ENCODE measurements at places on chromosomes 13 and 19. TPM values are rescaled to one million over a fixed set of nuclear protein-coding genes. Genes with fewer than 3 reads are reported as not detected.

CDC42EP5 gene
- total RNA-seq, result 41.2 TPM

TSHZ3 gene
- total RNA-seq, result 9.3 TPM

SHC2 gene
- total RNA-seq, result 17.2 TPM

CGB8 gene
- total RNA-seq, result not detected

ZNF100 gene
- 6.6 TPM for total RNA-seq

STK11 gene
- total RNA-seq, result 70.0 TPM

SYCN gene
- total RNA-seq, result not detected

ATP1A3 gene
- total RNA-seq, result 0.14 TPM

RNF225 gene
- total RNA-seq, result not detected

C13orf42 gene
- not detected for total RNA-seq

RGL3 gene
- 47.4 TPM for total RNA-seq

DLL3 gene
- total RNA-seq, result not detected

GRCh38 chr19:40707615-40708014 lies 9.1 kb downstream of the COQ8B start:
- no peaks in the 10 kb centered on the region for H3K4me1 ChIP-seq
- H3K4me3 ChIP-seq, result no peak overlapping the region
- H3K27me3 ChIP-seq, result no peaks in the 10 kb centered on the region
- no peak overlapping the region for H3K27ac ChIP-seq
- DNase-seq, result no peak

- H3K4me1 ChIP-seq, result no peaks in the 10 kb centered on the region
- H3K27ac ChIP-seq, result no peak overlapping the region
- H3K36me3 ChIP-seq, result peaks cover 17% of the 10 kb centered on the region
Observed at GRCh38 chr19:55304279-55304978, 20.6 kb downstream of the BRSK1 start.

- no peaks in the 10 kb centered on the region for H3K4me1 ChIP-seq
- no peaks in the 10 kb centered on the region for H3K27me3 ChIP-seq
Observed at GRCh38 chr19:27660428-27660827, 1552.5 kb downstream of the UQCRFS1 start.

- no peak overlapping the region for H3K4me3 ChIP-seq
- no peak for DNase-seq
- H3K4me1 ChIP-seq, result no peaks in the 10 kb centered on the region
- H3K27me3 ChIP-seq, result no peaks in the 10 kb centered on the region
- no peaks in the 10 kb centered on the region for H3K36me3 ChIP-seq
- no peak overlapping the region for H3K27ac ChIP-seq
Observed at GRCh38 chr13:106331116-106331515, 204.3 kb downstream of the EFNB2 start.

- DNase-seq, result no peak
- no peak overlapping the region for H3K27ac ChIP-seq
- no peaks in the 10 kb centered on the region for H3K36me3 ChIP-seq
- H3K27me3 ChIP-seq, result no peaks in the 10 kb centered on the region
- no peak overlapping the region for H3K4me3 ChIP-seq
Observed at GRCh38 chr13:21625366-21625765, 21.4 kb upstream of the MICU2 start.

DNA sequence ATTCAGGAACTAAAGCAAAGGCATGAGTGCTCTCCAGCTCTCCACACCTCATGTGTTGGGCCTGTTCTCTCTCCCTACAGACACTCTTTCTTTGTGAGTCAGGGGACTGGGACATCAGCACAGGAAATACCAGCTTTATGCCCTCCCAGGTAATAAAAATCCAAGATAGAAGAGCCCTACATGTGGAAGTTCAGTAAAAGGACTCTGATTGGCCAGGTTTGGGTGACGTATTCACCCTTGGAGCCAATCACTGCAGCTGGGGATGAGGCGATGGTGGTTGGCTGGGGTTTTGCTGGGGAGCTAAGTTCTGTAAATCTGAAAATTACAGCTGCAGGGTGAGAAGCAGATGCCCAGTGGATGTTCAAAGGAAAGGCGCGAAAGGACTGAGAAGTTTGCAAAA lies 32.5 kb downstream of the CCDC70 start:
- no peaks in the 10 kb centered on the region for H3K27me3 ChIP-seq
- H3K4me1 ChIP-seq, result no peaks in the 10 kb centered on the region
- no peak overlapping the region for H3K4me3 ChIP-seq
- no peak overlapping the region for H3K27ac ChIP-seq

GRCh38 chr19:33831825-33832224 lies 35.2 kb downstream of the KCTD15 start:
- no peaks in the 10 kb centered on the region for H3K27me3 ChIP-seq
- no peak overlapping the region for H3K27ac ChIP-seq
- H3K4me3 ChIP-seq, result no peak overlapping the region
- DNase-seq, result no peak

GRCh38 chr13:37395544-37395943 lies 203.0 kb downstream of the POSTN start:
- H3K27ac ChIP-seq, result no peak overlapping the region
- no peak overlapping the region for H3K4me3 ChIP-seq
- H3K27me3 ChIP-seq, result no peaks in the 10 kb centered on the region
- no peak for DNase-seq
- H3K4me1 ChIP-seq, result no peaks in the 10 kb centered on the region

DNA sequence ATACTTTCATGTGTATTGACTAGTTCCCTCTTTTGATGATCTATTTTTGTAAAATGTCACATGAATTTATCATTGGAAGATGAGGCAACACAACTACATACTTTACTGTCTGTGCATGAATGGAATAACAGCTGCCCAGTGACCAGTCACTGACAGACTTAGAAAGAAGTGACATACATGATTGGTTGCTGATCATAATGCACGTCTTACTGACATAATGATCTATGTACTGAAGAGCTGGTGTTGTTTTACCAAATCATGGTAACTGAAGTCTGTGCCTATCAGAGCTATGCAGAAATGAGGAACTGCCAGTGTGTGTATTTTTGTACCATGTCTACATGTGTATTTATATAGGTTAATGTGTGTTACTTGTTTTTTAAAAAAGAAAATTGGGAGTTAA lies 26.5 kb downstream of the GPR18 start:
- no peaks in the 10 kb centered on the region for H3K36me3 ChIP-seq
- DNase-seq, result no peak
- no peak overlapping the region for H3K27ac ChIP-seq
- H3K4me1 ChIP-seq, result peaks cover 12% of the 10 kb centered on the region
- H3K4me3 ChIP-seq, result no peak overlapping the region

- no peak overlapping the region for H3K27ac ChIP-seq
- no peaks in the 10 kb centered on the region for H3K27me3 ChIP-seq
- no peaks in the 10 kb centered on the region for H3K4me1 ChIP-seq
- no peaks in the 10 kb centered on the region for H3K36me3 ChIP-seq
- DNase-seq, result no peak
Observed at GRCh38 chr13:31248361-31248760, 48.6 kb downstream of the B3GLCT start.

- no peak overlapping the region for H3K4me3 ChIP-seq
- no peak overlapping the region for H3K27ac ChIP-seq
- H3K36me3 ChIP-seq, result no peaks in the 10 kb centered on the region
- peaks cover 15% of the 10 kb centered on the region for H3K4me1 ChIP-seq
- no peak for DNase-seq
- no peaks in the 10 kb centered on the region for H3K27me3 ChIP-seq
Observed at GRCh38 chr13:37645181-37645740, 46.7 kb upstream of the POSTN start.

DNA sequence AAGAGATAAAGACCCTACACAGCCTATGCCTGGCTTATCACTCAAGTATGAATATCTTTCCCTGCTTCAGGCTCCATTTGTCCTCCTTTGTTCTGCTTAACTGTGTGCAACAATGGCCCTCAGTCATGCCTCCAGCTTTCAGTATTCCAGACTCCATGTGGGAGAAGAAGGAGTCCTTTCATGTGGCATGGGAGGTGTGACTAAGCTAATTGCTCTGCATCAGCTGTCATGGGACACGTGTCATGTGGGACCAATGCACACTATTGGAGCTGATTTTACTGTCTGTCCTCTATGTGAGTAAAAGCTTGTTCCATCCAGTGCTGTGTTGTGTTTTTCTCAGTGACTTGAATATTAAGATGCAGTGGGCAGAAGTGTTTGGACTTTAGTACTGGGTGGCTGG lies 1198.3 kb downstream of the OLFM4 start:
- no peaks in the 10 kb centered on the region for H3K27me3 ChIP-seq
- DNase-seq, result no peak
- H3K36me3 ChIP-seq, result no peaks in the 10 kb centered on the region
- no peaks in the 10 kb centered on the region for H3K4me1 ChIP-seq

GRCh38 chr13:110017379-110017778 lies 231.0 kb upstream of the IRS2 start:
- no peaks in the 10 kb centered on the region for H3K27me3 ChIP-seq
- H3K4me1 ChIP-seq, result no peaks in the 10 kb centered on the region
- H3K27ac ChIP-seq, result no peak overlapping the region
- no peak for DNase-seq
- no peak overlapping the region for H3K4me3 ChIP-seq
- H3K36me3 ChIP-seq, result no peaks in the 10 kb centered on the region

DNA sequence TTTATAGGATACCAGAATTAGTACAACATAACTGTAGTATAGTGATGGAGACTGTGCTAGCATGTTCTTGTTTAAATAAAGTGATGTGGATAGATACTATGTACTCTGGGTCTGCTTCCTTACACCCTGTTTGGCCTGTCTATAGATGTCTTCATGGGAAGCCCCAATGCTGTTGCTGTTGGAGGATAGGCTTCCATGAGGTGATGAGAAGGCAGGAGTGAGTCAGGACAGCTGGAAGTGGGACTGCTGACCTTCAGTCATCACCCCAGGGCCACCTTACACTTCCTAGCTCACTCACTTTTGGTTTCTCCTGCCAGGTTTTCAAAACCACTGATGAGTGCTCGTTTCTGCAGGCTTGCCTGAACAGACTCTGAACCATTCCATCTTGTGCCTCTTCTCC lies 4.2 kb downstream of the KCTD4 start:
- no peaks in the 10 kb centered on the region for H3K27me3 ChIP-seq
- no peak overlapping the region for H3K27ac ChIP-seq

GRCh38 chr13:108618233-108618632 lies 11.2 kb upstream of the MYO16 start:
- no peaks in the 10 kb centered on the region for H3K27me3 ChIP-seq
- no peak overlapping the region for H3K27ac ChIP-seq
- no peaks in the 10 kb centered on the region for H3K36me3 ChIP-seq
- no peaks in the 10 kb centered on the region for H3K4me1 ChIP-seq
- DNase-seq, result no peak
- H3K4me3 ChIP-seq, result no peak overlapping the region

GRCh38 chr13:109151255-109151654 lies 521.8 kb downstream of the MYO16 start:
- peaks cover 14% of the 10 kb centered on the region for H3K4me1 ChIP-seq
- no peak overlapping the region for H3K27ac ChIP-seq
- H3K27me3 ChIP-seq, result no peaks in the 10 kb centered on the region

- no peak overlapping the region for H3K27ac ChIP-seq
- no peak for DNase-seq
- H3K27me3 ChIP-seq, result no peaks in the 10 kb centered on the region
- H3K36me3 ChIP-seq, result no peaks in the 10 kb centered on the region
Observed at GRCh38 chr13:39362652-39363381, 240.2 kb downstream of the LHFPL6 start.

- H3K36me3 ChIP-seq, result peaks cover 15% of the 10 kb centered on the region
- no peak for DNase-seq
- H3K27me3 ChIP-seq, result no peaks in the 10 kb centered on the region
- H3K4me3 ChIP-seq, result peak overlapping the region; percentile 69
- peaks cover 10% of the 10 kb centered on the region for H3K4me1 ChIP-seq
Observed at GRCh38 chr19:40811478-40812341, 12.7 kb downstream of the EGLN2 start.

DNA sequence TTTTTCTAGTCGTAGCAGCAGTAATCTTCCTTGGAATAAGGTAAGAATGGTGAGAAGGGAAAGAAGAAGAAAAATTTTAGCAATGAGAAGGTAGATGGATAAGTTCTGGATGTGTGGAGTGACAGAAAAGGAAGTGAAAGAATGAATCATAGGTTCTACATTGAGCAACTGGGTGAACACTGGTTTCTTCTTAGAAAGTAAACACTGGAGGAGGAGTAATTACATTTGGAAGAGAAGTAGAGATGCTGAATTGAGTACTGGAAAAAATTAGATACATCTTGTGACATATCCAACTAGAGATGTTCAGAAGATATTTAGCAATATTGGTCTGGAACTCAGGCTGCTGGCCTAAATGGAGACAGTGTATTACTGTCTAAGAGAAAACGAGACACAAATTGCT lies 148.5 kb downstream of the GPC5 start:
- no peak overlapping the region for H3K27ac ChIP-seq
- no peak for DNase-seq
- H3K4me3 ChIP-seq, result no peak overlapping the region
- H3K27me3 ChIP-seq, result no peaks in the 10 kb centered on the region
- no peaks in the 10 kb centered on the region for H3K4me1 ChIP-seq
- H3K36me3 ChIP-seq, result no peaks in the 10 kb centered on the region

- peak overlapping the region; percentile 62 for H3K27ac ChIP-seq
- H3K36me3 ChIP-seq, result no peaks in the 10 kb centered on the region
- DNase-seq, result no peak
- no peaks in the 10 kb centered on the region for H3K27me3 ChIP-seq
Observed at GRCh38 chr13:39394796-39395678, 208.0 kb downstream of the LHFPL6 start.

DNA sequence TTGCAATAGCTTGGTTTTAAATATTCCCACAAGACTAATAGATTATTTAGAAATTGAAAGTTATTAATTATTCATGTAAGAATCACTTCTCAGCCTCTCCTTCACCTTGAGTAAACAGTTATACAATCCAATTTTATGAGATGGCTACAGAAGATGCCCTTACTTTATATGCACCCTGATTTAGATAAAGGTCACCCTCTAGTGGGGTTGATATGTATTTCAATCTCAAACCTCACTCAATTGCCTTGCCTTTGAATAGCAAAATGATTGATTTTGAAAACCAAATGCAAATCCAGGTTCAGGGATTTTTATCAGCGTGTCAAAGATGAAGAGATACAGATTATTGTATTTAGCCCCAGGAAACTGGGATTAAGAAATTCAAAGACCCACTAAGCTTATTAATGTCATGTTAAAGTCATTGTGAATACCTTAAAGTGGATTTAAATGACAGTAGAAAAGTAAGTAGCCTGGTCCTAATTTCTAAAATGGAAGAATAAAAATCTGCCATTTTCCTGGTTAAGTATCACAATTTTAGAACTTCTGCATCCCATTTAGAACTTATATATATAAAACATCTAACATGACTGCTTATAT lies 305.1 kb downstream of the ITGBL1 start:
- H3K27me3 ChIP-seq, result no peaks in the 10 kb centered on the region
- no peak for DNase-seq
- no peak overlapping the region for H3K27ac ChIP-seq
- no peaks in the 10 kb centered on the region for H3K4me1 ChIP-seq
- H3K4me3 ChIP-seq, result no peak overlapping the region
- H3K36me3 ChIP-seq, result no peaks in the 10 kb centered on the region

GRCh38 chr19:51333836-51334460 lies 8.0 kb downstream of the VSIG10L start:
- no peaks in the 10 kb centered on the region for H3K36me3 ChIP-seq
- peaks cover under 1% of the 10 kb centered on the region for H3K4me1 ChIP-seq
- H3K27ac ChIP-seq, result no peak overlapping the region
- no peaks in the 10 kb centered on the region for H3K27me3 ChIP-seq

GRCh38 chr19:12806242-12807081 lies at the start of gene RNASEH2A:
RNASEH2A (plus strand) TSS chr19:12806584; CDS start chr19:12806674, 90 bp downstream.
- H3K36me3 ChIP-seq, result no peaks in the 10 kb centered on the region
- no peak for DNase-seq
- H3K27ac ChIP-seq, result peak within 1 kb of the TSS; percentile 16
- H3K4me3 ChIP-seq, result peak within 1 kb of the TSS; percentile 75

All from thoracic aorta (tissue), 2 donors.